Coronary artery (tissue), 2 donors: ENCODE measurements at places on chromosomes 12 and 14.

- DNase-seq = no peak
Observed at GRCh38 chr14:83257466-83258439, 1724.1 kb upstream of the SEL1L start.

GRCh38 chr12:120588948-120589930 lies 8.0 kb upstream of the POP5 start:
- DNase-seq = no peak

GRCh38 chr14:82180139-82180538 lies 646.5 kb upstream of the SEL1L start:
- no peak for DNase-seq

DNA sequence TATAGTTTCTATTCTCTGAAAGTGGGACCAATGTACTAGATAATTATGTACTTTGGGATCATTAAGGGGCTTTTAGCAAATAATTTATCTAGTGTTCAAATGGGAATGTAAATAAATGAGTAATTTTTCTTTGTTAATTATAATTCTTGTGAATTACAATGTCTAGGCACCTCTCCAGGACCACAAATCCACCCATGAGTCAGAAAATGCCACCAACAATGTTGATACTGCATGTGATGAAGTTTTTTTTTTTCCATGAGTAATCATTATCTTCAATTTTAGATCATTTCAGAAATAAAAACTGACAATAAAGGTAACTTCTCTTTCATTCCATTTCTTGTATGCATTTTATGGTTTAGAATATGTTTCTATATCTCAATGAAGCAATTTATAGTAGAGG lies 470.3 kb downstream of the VRK1 start:
- DNase-seq = no peak

GRCh38 chr14:89325299-89325883 lies 91.6 kb downstream of the FOXN3 start:
- DNase-seq = no peak

DNA sequence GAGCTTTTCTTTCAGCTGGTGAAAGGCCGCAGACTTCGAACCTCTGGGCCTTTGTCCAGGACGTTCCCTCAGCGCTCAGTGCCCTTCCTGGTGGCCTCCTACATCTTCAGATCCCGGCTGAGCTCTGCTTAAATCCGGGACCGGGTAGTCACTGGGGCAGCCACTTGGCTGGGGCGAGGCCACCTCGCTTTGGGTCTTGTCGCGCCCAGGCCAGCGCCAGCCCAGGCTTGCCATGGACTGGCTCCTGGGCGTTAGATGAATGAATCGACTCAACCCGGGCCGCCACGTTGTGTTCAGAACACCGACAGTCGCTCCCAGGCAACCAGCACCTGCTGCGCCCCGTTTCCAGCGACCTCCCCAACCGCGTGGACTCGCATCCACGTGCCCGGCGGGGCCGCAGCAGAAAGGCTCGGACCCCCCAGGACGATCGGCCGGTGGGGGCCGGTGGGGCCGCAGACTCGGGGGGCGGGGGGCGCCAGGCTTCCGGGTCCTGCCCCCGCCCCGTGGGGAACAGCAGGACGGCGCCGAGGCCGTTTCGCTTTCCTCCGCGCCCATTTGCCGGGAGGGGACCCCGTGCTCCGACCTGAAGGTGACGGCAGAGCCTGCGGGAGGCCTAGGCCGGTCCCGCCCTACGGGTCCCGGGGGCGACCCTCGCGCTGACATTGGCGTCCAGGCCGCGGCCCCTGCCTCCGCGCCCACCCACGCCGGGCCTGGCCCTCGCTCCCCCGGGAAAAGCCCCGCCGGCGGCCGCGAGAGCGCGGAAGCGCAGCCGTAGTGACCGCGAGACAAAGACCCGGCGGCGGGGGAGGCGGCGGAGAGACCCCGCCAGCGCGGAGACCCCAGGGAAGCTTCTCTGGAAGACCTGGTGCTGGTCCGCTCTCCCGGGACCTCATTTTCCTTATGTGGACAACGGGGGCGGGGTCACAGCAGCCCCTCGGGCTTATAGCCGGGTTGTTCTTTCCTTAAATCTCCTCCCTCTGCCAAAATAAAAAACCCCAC lies 37.3 kb upstream of the RCOR1 start:
- DNase-seq = no peak

- DNase-seq = no peak
Observed at GRCh38 chr12:124742678-124743077, 121.0 kb downstream of the SCARB1 start.

- DNase-seq = no peak
Observed at GRCh38 chr12:26268841-26269561, 73.6 kb downstream of the SSPN start.

- DNase-seq = no peak
Observed at GRCh38 chr12:101824831-101825230, 5.9 kb downstream of the GNPTAB start.

DNA sequence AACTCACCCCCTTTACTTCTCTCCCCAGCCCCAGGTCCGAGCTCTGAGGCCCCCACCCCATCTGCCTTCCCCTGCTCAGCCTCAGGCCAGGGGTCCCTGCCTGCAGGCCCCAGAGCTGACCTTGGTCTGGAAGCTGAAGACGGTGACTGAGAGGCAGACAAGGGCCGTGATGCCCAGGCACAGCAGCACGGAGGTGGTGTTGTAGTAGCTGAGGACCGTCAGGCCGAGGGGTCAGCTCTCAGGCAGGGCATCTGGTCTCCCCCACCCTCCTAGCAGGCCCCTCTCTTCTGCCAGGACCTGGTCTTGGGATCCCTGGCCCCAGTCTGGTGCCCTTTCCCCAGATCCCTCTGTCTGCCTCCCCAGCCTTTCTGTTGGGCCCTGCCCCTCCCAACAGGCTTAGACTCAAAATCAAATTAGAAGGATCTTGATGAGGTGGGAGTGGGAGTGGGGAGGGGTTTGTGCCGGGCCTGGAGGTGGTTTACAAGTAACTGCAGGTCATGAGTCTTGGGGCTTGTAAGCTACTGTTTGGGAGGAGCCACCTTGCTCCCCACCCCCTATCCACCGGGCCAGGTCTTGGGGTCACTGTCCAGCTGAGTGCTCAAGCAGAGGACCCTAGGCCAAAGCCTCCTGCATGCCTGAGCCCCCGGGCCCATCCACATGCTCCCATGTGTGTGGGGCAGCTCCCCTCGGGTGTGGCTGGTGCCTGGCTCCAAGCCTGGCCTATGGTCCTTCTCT lies 14.2 kb downstream of the FAIM2 start:
- no peak for DNase-seq

DNA sequence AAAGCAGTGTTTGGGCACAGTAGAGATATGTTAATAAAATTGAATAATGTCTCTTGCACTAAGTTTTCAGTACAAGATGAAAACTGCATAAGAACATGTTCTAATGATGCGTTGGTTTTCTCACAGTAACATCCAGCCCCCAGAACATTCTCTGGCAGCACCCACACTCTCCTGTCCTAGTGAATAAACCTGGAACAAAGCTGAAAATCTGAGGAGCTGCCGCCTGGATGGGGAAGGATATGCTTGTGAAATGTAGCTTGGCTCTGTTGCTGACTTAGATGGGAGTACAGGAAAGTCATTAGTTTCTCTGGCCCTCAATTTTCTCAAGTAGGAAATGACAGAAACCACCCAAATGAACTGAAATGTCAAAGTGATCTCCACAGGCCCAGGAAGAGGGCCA lies 323.8 kb downstream of the APAF1 start:
- no peak for DNase-seq

GRCh38 chr14:21227981-21228380 lies 41.3 kb downstream of the HNRNPC start:
- DNase-seq = no peak

GRCh38 chr14:79924551-79924950 lies 286.8 kb downstream of the DIO2 start:
- DNase-seq = no peak

GRCh38 chr12:62859321-62859737 lies 75.6 kb downstream of the PPM1H start:
- DNase-seq = no peak

GRCh38 chr12:68521848-68522502 lies 88.7 kb upstream of the RAP1B start:
- DNase-seq = no peak

DNA sequence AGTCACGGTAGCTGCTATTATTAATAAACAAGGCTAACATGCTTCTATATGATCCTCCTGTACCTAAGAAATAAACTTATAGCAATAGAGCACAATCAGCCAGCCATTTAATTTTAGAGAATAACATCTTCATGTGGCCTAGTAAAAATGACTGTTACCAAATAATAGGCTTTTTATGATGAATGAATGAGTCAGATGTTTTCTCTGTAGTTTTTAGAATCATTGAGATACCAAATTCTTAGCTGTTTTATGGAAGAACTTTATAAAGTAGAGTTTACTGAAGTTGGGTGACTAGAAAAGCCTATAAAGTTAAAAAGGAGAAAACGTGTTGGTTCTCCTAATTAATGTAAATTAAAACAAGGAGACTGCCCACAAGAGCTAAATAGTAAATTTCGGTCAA lies 40.7 kb downstream of the WNK1 start:
- no peak for DNase-seq

- no peak for DNase-seq
Observed at GRCh38 chr14:102917469-102918211, 4.8 kb upstream of the AMN start.

GRCh38 chr14:68020493-68020892 lies 200.9 kb downstream of the RAD51B start:
- DNase-seq = no peak

- no peak for DNase-seq
Observed at GRCh38 chr14:106309423-106309822, 783.0 kb downstream of the TMEM121 start.

GRCh38 chr12:123696646-123697045 lies 15.5 kb upstream of the ATP6V0A2 start:
- no peak for DNase-seq

GRCh38 chr12:89700191-89700810 lies 8.3 kb downstream of the ATP2B1 start:
- no peak for DNase-seq

GRCh38 chr14:39991041-39991440 lies 558.8 kb upstream of the FBXO33 start:
- DNase-seq = no peak

DNA sequence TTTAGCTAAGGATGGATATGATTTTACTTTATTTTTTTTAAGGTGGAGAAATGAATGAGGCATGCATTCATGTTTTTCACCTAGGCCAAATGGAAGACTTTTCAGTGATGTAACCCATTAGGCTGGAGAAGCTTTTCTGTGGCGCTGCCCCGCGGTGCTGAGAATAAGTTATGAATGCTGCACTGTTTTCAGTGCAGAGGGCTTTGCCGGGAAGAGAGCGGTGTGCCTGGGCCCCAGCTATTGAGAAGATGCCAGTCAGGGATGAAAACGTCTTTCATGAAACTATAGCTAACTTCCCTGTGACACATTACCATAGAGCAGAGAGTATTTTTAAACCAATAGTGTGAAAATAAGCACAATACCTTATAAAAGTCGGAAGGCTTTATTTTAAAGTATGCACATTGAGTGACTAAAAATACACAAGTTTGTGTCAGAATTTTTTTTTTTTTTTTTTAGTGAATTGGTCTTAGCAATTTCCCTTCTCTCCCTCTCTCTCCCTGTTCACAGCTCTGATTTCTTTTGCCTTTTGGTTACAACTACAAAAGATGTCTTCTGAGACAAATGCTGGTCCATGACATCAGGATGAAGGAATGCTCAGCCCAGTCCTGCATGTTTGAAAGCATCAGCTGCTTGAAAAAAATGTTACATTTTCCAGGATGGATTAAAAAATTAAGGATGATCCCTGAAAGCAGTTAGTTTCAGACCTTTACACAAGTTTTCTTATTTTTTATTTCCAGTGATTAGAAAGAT lies 48.3 kb downstream of the NPAS3 start:
- no peak for DNase-seq

GRCh38 chr12:96587691-96588090 lies 98.3 kb downstream of the CFAP54 start:
- DNase-seq = no peak

- DNase-seq = no peak
Observed at GRCh38 chr12:71645268-71645667, 18.4 kb downstream of the ZFC3H1 start.

DNA sequence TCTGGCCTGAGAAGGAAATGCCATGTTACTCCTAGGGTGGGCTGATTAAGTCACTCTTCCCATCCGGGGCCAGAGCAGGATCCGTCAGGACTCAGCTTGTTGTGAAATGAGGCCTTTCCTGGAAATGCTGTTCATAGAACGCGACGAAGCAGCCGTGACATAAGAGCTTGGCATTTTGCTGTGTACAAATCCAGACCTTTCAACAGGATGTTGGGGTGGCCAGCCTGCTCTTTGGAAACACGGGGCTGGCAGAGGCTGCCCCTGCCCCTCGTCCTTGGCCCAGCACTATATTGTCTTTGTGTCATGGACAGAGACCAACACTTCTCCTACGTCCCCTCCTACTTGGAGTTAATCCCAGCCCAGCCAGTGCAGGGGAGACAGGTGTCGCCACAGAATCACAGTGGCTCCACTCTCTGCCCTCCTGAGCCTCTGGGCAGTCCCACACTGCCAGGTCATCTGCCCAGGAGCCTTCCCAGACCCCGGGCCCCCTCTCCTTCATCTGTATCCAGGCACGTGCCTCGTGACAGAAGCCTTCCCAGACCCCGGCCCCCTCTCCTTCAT lies 18.6 kb upstream of the EIF5 start:
- no peak for DNase-seq

GRCh38 chr12:127496255-127496654 lies 770.7 kb upstream of the TMEM132C start:
- DNase-seq = no peak

- no peak for DNase-seq
Observed at GRCh38 chr12:64691795-64692583, 67.2 kb downstream of the GNS start.

DNA sequence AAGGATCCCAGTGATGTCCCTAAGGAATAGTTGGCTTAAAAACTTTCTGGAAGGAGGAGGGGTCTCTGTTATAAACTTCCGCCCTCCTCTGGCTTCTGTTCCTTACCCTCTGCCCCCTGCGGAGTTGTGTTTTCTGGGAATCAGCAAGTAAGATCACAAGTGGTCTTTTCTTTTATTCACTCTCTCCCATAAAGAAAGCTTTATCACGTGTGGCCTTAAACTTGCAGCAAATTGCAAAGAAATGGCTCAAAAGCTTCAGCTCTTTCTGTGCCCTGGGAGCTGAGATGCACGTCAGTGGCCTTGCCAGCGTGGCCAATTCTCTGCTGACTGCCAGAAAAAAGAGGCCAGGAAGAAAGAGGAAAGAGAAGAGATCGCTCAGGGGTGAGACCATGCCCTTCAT lies at the start of gene SLCO1C1:
Gene SLCO1C1, plus strand, starts transcription at position 101 of the 400 bp plus-strand sequence. CDS start 4,245 bp downstream, outside the sequence.
- no peak for DNase-seq

DNA sequence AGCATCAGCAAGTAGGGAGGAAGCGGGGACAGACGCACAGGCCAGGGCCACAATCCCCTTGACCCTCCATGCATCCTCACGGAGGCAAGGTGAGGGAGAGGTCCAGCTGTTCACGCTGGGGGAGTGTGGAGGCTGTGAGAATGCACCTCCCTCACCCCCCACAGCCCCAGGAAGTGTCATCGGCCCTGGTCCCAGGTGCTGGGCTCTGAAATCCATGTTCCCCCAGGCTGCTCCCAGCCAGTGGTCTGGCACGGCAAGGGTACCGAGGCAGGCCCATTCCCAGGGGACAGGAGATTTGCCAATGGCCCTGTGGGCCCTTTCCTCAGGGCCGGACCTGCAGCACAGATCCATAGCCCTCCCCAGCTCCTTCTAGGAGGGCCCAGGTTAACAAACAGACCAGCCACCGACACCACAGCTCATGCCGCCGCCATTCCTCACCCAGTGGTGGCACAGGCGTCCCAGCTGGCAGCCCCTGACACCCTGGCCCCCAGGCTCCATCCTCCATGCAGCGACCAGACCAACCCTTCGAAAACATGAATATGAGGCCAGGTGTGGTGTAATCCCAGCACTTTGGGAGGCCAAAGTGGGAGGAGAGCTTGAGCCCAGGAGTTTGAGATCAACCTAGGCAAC lies 21.9 kb upstream of the EIF5 start:
- DNase-seq = no peak
